NCI-H774 (cell line): ENCODE measurements at places on chromosomes 3 and 15.

DNA sequence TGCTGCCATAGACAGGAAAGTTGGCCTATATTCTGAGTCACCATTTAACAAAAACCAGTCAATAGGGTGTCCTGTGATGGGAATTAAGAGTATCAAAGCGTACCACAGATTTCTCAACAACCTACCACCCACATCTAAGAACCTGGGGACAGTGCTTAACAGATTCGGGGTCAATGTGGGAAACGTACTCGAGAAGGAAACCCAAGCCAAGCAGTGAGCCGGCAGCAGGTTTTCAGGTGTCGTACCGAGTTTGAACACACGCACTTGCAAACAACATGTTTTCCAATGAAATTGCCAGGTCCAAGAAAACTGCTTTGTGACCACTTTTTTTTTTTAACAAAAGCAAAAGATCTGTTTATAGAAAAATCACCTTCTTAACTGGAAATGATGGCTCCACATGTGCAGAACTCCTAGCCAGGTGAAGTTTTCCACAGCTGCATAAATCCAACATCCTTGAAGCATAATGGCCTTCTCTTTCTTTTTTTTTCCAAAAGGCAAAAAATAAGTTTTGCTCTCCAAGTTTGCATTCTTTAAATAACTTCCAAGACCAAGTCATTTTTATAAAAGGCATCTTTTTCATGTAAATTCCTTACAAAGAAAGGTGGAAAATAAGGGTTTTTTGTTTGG lies 45.7 kb downstream of the ADAMTS17 start:
- no peak for DNase-seq

GRCh38 chr3:42451546-42452230 lies 41.3 kb upstream of the LYZL4 start:
- no peak for DNase-seq

- DNase-seq: no peak
These were observed 41.8 kb downstream of the CHSY1 start for GRCh38 chr15:101210058-101210457.

- DNase-seq: no peak
These were observed 662 bp upstream of the GLCE start for GRCh38 chr15:69159805-69160140.

DNA sequence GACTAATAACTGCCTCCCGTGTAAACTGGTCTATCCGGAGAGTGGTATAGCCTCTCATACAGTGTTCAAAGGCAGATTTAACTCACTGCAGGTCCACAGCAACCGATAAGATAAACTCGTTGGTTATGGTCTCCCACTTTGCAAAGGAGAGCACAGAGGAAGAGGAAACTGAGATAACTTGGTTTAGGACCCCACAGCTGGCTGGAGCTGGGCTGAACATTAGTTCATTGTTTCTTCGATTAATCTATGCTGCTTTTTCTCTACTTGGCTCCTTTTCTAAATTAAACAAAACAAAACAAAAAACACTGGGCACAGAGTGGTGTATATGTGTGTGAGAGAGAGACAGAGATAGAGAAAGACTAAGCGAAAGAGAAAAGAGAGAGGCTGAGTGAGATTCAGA lies 5.0 kb upstream of the DLG1 start:
- no peak for DNase-seq

GRCh38 chr15:70627734-70628548 lies 135.4 kb downstream of the UACA start:
- DNase-seq: no peak

GRCh38 chr15:78399091-78399490 lies 38.9 kb upstream of the IREB2 start:
- no peak for DNase-seq

- no peak for DNase-seq
These were observed 68.6 kb downstream of the FILIP1L start for GRCh38 chr3:100045696-100046095.

DNA sequence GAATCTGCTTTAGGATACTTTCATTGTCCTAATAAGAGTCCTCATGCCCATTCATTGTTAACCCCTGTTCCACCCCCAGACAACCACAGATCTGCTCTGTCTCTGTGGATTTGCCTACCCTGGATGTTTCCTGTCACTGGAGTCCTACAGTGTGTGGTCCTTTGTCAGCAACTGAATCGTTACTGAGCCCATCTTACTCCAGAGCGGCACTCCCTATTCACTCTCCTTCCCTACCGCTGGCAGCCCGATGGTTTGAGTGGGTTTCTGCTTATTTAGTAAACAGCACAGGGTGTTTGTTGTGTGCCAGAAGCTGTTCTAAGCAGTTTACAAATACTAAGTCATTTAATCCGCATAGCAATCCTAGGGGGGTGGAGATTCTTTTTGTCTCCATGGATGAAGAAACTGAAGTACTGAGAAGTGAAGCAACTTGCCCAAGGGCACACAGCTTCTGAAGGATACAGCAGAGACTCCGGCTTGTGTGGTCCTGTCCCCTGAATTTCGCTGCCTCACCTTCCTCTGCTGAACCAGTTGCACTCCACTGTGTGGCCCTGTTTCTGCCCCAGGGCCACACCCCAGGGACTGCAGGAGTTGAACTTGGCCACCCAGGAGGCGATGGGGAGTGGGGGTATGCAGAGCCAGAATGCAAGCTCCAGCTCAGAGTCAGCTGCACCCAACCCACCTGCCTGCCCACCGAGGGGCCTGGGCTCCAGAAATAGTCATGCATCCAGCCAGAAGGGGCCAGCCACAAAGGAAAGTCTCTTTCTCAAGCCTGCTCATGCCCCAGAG lies 56.5 kb upstream of the SLC6A1 start:
- no peak for DNase-seq

DNA sequence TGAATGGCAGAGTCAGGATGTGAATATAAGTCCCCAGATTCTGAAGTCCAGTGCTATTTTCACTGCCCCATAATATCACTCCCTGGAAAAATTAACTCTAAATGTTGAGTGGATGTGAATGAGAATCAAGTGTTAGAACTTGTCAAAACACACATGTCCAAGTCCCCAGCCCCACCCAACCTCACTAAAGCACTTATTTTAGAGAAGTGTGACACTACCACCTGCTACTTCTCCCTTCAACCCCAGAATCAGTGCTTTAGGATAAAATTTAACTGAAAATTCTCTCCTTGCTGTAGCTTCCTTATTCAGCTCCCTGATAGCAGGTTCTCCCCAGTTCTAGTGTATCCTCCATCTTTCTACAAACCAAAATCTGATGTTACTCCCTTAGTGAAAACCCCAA lies 35.8 kb downstream of the HERC1 start:
- DNase-seq: no peak

- DNase-seq: peak; percentile 11
These were observed 30.8 kb upstream of the SLC25A36 start for GRCh38 chr3:140910860-140911259.

DNA sequence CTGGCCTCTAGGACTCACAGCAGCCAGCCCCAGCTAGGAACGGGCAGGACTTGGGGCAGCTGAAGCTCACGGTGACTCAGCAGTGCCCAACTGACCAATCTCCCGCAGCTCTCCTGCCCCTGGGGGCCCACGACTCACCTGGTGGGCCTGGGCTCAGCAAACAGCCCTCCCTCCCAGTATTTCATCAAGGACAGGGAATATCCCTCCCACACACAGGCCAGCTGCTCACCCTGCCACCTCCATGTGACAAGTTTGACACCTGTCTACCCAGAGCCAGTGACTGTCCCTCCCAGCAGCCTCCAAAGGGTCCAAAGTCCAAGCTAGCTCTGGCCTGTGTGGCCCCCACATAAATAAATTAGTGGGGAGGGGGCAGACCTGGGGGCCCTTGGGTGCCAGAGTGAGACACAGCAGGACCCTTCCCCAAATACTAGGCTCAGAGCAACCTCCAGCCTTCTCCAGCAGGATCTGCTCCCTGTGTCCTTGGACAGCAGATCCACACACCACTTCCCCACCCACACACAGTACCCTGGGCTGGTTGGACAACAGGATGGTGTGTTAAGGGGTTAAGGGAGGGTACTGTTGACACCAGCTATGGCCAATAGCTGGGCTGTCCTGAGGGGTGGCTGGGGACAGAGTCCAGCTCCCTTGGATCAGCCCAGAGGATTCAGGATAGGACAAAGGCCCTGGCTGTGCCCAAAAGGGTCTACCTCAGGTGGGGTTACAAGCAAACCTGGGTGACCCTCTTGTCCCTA lies 4.3 kb downstream of the GNAT1 start:
- DNase-seq: no peak

DNA sequence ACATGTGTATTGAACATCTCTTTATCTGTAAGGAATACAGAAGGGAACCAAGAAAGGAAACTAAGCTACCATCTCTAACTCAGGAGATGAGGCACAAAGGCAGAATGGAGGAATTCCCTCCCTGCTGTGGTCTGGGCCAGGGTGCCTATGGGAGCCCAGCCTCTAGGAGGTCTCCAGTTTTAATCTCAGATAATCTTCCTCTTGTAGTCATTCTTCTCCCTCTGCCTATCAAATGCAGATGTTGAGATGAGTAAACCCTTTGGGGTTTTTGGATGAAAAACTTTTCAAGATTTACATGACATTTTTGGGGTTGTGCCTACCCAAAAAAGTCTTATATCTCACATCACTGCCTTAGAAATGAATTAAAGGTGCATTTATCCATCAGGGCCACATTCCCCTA lies 23.3 kb downstream of the SCG5 start:
- DNase-seq: no peak

GRCh38 chr15:92355307-92355706 lies 38.4 kb upstream of the ST8SIA2 start:
- DNase-seq: no peak

DNA sequence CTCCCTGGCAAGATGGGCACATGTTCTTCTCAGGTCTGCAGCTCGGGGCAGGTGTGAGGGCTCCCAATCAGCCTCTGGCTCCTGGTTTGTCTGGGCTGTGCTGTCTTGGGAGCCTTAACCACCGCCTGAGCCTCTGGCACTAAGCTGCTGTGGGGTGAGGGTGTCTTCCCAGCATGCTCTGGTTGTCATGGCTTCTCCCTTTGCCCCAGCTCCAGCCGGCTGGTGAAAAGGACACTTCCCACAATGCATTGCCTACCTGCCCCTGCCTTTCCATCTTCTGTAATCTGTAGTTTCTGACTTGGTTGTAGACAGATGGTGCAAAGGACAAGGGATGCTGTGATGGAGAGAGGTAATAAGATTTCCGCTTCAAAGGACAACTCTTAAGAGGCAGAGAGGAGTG lies 295.3 kb downstream of the TLE3 start:
- DNase-seq: no peak

GRCh38 chr15:85609492-85609891 lies 185.2 kb downstream of the KLHL25 start:
- DNase-seq: no peak

DNA sequence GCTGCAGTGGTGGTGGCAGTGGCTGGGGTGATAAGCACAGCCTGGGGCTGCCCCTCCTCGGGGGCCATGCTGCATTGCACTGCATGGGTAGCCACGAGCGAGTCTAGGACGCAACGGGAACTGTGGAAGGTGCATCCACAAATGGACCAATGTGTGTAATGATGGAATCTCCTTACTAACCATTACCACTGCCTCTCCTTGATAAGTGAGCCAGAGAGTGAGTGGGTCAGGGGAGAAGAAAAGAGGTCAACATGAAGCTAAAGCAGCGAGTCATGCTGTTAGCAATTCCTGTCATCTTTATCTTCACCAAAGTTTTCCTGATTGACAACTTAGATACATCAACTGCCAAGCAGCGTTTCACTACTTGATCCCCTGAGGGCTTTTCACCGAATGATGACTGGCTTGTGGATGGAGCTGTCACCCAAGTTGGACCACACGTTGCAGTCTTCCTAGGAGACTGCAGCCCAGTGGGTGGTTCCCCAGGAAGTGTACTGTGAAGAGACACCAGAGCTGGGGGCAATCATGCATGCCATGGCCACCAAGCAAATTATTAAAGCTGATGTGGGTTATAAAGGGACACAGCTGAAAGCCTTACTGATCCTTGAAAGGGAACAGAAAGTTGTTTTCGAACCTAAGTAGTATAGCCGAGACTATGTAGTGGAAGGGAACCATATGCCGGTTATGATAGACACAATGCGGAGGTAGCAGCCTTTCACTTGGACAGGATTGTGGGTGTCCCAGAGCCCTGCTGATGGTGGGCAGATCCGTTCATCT lies 20.6 kb downstream of the SAMD7 start:
- no peak for DNase-seq

DNA sequence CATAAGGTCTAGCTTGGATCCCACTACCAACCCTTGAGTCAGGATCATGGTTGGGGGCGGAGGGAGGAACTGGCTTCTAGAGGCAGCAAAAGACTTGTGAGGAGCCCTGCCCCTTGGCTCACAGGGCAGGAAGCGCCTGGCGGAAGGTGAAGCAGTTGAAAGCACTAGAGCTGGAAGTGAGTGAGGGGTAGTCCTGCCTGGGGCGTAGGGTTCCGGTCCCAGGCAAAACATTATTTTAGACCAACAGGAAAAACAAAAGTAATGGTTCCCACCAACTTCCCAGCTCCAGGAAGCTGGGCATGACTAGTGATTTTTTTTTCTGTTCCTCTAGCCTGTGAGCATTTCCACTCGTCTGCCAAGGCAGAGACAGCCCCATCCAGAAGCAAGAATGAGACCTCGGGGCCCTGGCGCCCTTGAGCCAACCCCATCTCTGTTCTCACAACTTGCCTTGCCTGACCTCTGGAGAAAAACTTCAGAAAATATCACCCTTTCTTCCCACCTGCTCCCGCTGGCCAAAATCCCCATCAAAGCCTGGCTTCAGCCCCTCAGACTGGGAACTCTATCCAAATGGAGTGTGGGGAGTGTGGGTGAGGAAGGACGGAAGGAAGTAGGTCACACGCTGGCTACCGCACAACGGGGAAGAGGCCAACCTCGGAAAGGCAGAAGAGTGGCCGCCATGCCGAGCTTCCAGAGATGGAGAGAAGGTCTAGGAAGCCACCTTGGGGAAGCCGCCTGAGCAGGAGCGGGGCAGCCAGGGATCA lies 57.5 kb downstream of the RBPMS2 start:
- DNase-seq: no peak

- no peak for DNase-seq
These were observed 246.7 kb downstream of the RORA start for GRCh38 chr15:60982249-60982910.

GRCh38 chr3:35549690-35550089 lies 89.6 kb upstream of the ARPP21 start:
- no peak for DNase-seq

DNA sequence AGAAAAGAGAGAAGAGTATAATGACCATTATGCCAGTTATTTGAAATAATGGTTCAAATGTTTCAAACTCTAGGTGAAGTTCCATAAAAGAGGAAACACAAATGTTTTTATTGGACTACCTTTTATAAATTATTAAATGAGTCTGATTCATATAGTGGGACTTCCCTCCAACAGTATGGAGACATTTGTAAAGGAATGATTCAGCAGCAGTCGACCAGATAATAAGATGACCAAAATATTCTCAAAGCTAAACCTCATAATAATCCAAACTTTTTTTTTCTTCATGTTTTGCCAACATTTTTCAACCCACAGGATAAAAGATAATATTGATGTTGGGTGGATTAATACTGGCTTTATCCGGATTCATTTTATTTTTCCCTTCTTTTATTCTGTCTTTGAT lies 18.8 kb downstream of the TIPARP start:
- no peak for DNase-seq

- DNase-seq: no peak
These were observed 275.9 kb upstream of the TBL1XR1 start for GRCh38 chr3:177473184-177473583.

GRCh38 chr3:183266454-183266853 lies 13.4 kb downstream of the B3GNT5 start:
- DNase-seq: no peak

- no peak for DNase-seq
These were observed 52.6 kb upstream of the ABHD10 start for GRCh38 chr3:111926266-111926676.
